AG04450 (cell line): ENCODE measurements at places on chromosomes 11 and 22.
A peak's percentile ranks its signal among the peaks of the same experiment; 100 is the strongest.

DNA sequence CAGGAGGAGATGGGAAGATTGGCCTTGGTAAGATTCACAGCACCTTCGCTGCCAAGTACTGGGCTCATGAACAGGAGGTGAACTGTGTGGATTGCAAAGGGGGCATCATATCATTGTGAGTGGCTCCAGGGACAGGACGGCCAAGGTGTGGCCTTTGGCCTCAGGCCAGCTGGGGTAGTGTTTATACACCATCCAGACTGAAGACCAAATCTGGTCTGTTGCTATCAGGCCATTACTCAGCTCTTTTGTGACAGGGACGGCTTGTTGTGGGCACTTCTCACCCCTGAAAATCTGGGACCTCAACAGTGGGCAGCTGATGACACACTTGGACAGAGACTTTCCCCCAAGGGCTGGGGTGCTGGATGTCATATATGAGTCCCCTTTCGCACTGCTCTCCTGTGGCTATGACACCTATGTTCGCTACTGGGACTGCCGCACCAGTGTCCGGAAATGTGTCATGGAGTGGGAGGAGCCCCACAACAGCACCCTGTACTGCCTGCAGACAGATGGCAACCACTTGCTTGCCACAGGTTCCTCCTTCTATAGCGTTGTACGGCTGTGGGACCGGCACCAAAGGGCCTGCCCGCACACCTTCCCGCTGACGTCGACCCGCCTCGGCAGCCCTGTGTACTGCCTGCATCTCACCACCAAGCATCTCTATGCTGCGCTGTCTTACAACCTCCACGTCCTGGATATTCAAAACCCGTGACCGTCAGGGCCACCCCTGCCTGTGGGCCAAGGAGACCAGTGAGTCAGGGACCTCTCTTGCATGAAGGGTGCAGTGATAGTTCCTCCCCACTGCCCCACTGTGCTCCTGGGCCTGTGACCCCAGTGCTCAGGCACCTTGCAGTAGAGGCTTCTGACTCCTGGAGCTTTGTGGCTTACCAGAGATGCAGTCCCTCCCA, 83.6 kb downstream of the BCR start:
- DNase-seq, result no peak

DNA sequence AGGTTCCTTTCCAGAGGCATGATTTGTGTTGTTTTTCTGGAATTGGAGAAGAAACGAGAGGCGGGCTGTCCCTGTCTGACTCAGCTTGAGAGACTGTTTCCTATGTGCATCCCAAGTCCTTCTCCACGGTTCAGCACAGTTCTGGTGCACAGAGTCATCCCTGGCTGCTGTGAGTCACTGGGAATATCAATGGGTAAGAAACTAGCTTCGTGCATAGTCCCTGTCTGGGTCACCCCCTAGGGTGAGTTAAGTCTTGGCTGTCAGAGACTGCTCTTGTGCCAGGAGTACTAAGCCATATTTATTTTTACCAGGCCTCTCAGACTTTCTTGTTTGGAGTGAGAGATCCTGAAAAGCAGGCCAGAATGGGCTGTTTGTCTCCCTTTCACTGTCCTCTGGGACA, 2.4 kb upstream of the LRP4 start:
- DNase-seq, result peak; percentile 93

DNA sequence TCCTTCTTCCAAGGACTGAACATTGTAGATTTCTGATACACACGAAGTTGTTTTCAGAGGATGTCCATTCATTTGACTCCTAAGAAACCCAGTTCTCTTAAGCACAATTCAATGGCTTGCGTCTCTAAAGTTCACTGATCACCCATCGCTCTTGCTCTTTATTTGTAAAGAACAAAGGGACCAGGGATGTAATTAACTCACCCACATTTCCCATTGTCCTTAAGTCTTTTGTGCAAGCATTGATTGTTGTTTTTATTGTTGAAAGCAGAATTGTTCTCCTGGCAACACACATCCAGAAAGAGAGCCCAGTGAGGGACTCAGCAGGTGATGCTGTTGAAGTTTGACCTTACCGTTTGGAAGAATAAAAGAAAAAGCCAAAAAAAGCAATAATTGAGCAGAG, 59.2 kb downstream of the SPON1 start:
- no peak for DNase-seq

DNA sequence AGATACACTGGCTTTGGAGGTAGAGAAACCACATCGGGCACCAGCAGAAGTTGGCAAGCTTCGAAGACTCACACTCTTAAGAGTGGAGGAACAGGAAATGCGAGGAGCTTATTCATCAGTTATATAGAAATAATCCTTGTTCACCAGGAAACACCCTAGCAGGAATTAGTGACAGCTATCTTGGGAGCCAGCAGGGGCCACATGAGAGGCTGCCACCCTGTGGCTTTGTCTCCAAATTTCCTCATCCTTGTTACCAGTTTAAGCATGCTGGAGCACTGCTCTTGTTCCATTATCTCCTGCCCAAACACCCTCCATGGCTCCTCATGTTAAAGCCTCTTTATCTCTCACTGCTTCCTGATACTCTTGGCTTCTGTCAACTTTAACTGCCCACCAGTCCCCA, 131.0 kb downstream of the PLEKHA7 start:
- no peak for DNase-seq

DNA sequence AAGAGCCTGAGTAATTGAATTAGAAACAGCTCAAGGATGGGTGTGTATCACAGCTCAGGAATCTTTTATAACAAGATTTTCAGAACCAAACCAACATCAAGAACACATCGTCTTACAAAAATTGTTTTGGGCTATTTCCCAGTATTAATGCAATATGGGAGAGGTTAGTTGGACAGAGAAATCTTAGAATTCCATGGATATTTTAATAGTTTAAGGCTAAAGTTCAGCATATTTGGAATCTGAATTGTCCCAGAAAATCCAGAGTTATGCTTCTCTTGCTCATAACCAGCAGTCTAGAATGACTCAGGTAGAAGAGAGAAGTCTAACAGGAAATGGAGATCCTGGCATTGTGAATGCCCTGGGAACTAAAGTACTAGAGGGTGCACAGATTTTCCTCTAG, 74.6 kb downstream of the ADM start:
- no peak for DNase-seq

DNA sequence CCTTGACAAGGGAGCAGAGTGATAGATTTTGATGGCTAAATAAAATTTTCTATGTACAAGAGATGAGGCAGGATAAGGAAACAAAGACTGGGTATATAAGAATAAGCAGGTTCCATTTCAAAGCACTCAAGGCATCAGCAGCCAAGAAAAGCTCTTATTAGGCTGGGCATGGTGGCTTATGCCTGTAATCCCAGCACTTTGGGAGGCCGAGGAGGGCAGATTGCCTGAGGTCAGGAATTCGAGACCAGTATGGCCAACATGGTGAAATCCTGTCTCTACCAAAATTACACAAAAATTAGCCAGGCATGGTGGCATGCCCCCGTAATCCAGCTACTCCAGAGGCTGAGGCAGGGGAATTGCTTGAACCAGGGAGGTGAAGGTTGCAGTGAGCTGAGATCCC, 563.4 kb upstream of the CCDC179 start:
- no peak for DNase-seq

GRCh38 chr11:876545-876944, 33.9 kb downstream of the TSPAN4 start:
- DNase-seq, result no peak

- no peak for DNase-seq
These were observed 129.0 kb downstream of the CRYBB2 start for GRCh38 chr22:25348391-25348790.

- DNase-seq, result peak; percentile 24
These were observed 158.8 kb downstream of the COMMD9 start for GRCh38 chr11:36130401-36130800.

GRCh38 chr11:110728883-110729282, 16.6 kb upstream of the ARHGAP20 start:
- DNase-seq, result no peak

DNA sequence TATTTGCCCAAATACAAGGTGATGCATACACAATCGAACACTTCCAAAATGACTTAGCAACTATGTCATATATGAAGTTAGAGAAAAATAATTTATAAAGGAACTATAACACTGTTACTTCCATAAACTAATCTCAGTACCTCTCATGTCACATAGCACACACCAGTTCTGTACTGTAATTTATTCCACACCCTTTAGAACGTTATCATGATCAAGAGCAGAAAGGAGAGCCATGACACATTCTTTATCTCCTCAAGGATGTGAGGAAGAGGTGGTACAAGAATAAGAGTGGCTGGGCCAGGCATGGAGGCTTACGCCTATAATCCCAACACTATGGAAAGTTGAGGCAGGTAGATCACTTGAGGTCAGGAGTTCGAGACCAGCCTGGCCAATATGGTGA, 31.1 kb downstream of the PICALM start:
- DNase-seq, result no peak

DNA sequence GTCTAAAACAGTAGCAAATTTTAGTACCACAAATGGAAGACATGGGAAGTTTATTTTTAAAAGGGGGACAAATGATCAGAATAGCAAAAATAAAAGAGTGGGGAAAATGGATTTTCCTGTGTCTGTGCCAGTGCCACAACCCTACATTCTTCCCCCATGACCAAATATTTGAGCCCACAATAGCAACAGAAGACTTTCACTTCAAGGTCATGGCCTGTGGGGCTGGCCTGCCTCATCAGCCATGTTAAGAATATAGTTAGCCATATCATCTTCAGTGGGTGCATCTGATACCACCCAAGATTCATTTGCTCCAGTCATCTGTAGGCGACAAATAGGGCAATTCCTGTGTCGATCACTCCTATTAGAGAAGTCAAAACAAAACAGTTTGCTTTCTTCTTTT, 26.3 kb downstream of the RNF141 start:
- DNase-seq, result no peak

DNA sequence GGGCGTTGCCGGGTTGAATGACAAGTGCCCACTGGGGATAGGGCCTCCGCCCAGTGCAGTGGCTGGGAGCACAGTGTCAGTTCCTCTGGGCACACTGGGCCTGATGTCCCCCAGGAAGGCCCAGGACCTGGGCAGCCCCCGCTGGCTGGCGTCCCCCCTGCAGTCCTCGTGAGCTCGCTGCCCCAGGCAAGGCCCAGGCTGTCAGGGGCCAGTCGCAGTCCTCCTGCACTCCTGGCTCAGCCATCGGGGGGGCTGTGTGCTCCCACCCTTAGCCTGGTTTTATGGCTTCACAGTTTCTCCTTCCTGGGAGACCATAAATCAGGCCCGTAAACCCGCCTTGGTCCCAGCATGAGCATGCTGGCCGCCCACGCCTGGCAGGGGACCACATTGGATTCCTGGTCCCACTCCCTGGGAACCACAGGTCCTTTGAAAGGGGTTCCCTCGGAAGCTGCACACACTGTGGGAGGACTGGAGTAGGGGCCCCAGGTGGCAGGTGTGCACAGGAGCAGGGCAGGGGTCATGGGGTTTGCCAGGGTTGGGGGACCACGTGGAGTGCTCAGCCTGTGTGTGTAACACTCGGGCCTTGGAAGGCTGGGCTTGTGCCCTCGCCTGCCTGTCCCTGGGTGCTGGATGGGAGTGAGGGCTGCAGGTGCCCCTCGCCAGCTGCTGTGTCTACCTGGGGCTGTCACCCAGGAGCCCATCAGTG, 113.6 kb downstream of the KCNQ1OT1 start:
- no peak for DNase-seq

GRCh38 chr11:46090375-46090774, 30.9 kb downstream of the PHF21A start:
- DNase-seq, result no peak

GRCh38 chr11:79406376-79406775, 34.5 kb downstream of the TENM4 start:
- DNase-seq, result no peak

DNA sequence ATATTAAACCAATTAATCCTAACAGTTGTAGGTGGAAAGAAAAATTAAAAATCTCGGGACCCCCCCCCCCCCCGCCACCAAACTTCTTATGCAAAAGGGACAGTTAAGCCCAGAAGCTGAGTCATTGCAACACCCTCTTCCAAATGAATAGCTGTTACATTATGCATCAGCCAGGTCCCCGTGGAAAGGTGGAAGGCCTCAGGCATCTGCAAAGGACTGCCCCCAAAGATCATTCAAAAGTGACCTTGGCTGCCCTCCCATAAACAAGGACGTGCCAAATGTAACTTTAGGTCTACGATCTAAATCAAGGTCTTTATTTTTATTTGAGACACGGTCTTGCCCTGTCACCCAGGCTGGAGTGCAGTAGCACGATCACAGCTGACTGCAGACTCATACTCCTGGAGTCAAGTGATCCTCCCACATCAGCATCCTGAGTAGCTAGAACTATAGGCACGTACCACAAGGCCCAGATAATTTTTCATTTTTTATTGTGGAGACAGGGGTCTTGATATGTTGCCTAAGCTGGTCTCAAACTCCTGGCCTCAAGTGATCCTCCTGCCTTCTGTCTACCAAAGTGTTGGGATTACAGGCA, 22.8 kb downstream of the SYN3 start:
- DNase-seq, result no peak

- no peak for DNase-seq
These were observed 90.8 kb downstream of the TECTA start for GRCh38 chr11:121191818-121192217.

GRCh38 chr11:64869571-64870175, 8.7 kb downstream of the EHD1 start:
- DNase-seq, result no peak

GRCh38 chr11:11952036-11952435, 56.4 kb downstream of the DKK3 start:
- DNase-seq, result no peak

DNA sequence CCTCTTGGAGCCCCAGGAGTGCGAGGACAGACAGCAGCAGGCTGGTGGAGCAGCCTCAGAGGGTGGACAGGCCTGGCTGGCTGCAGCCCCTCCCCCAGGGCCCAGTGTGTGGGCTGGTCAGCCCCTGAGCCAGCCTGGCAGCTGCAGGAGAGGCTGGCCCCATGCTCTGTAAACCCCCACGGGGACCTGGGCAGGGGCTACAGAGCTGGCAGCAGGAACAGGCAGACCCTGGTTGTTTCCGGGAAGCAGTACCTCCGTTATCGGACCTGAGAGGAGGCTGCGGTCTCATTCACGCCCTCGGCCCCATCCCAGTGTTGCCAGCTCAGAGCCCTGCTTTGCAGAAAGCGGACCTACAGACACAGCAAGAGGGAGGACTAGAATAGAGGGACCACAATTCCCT, 38.5 kb upstream of the COMT start:
- no peak for DNase-seq

- DNase-seq, result no peak
These were observed 142.2 kb downstream of the FAM76B start for GRCh38 chr11:95647355-95647754.

DNA sequence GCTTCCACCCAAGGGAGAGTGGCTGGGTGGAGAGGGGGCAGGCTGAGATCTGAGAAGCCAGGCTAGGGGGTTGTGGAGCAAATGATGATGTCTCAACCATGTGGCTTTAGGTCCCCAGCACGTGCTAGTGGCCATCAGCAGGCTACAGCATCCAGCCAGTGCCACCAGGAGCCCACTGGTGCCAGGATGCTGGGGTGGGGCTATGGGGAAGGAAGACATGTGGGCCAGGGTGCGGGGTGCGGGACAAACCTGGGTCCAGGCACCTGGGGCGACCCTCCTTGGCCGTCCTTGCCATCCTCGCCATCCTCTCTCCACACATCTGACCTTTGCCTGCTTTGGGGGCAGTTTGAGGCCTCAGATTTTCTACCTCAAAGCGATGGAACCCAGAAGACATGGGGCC, 104.3 kb downstream of the KCNQ1 start:
- no peak for DNase-seq

GRCh38 chr11:2694995-2695939, 4.5 kb downstream of the KCNQ1OT1 start:
- DNase-seq, result no peak

GRCh38 chr22:48567213-48567975, 1260.3 kb downstream of the BRD1 start:
- DNase-seq, result no peak

- no peak for DNase-seq
These were observed 16.3 kb downstream of the OR2AG2 start for GRCh38 chr11:6755303-6755952.
